Endothelial cell of umbilical vein (primary cell): ENCODE measurements at places on chromosomes 16 and 17. TPM values are rescaled to one million over a fixed set of nuclear protein-coding genes. Genes with fewer than 3 reads are reported as not detected.

- H3K4me3 ChIP-seq, result no peak overlapping the region
- H3K27me3 ChIP-seq, result peaks cover 9% of the 10 kb centered on the region
- DNase-seq, result no peak
These were observed 26.9 kb upstream of the SUPT4H1 start for GRCh38 chr17:58378733-58379510.

GRCh38 chr16:85141491-85142128 is 29.3 kb upstream of the CIBAR2 start:
- DNase-seq, result no peak
- no peak overlapping the region for H3K4me3 ChIP-seq
- peaks cover 30% of the 10 kb centered on the region for H3K4me1 ChIP-seq
- no peak overlapping the region for H3K27ac ChIP-seq

GRCh38 chr16:10332241-10332640 is 53.6 kb upstream of the ATF7IP2 start:
- no peak overlapping the region for H3K27ac ChIP-seq
- DNase-seq, result no peak
- H3K4me1 ChIP-seq, result no peaks in the 10 kb centered on the region
- no peaks in the 10 kb centered on the region for H3K36me3 ChIP-seq
- no peaks in the 10 kb centered on the region for H3K27me3 ChIP-seq
- H3K4me3 ChIP-seq, result no peak overlapping the region

DNA sequence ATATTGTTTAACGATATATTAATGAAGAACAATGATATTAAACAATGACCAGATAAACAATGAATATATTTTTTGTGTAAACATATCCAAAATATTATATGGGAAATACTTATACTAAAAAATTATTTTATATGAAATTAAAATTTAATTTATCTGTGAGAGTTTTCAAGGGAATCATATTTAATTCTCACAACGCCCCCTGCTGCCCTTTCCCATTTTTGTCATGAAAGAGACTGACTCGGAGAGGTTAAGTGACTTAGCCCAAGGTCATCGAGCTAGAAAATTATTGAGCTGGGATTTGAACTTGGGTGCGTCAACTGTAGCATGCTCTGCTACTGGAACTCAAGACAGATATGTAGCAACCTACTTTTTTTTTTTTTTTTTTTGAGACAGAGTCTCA is 7.2 kb upstream of the MYCBPAP start:
- peak; percentile 42 for DNase-seq
- H3K4me3 ChIP-seq, result no peak overlapping the region
- H3K27ac ChIP-seq, result no peak overlapping the region
- H3K36me3 ChIP-seq, result no peaks in the 10 kb centered on the region
- H3K27me3 ChIP-seq, result peaks cover 6% of the 10 kb centered on the region

DNA sequence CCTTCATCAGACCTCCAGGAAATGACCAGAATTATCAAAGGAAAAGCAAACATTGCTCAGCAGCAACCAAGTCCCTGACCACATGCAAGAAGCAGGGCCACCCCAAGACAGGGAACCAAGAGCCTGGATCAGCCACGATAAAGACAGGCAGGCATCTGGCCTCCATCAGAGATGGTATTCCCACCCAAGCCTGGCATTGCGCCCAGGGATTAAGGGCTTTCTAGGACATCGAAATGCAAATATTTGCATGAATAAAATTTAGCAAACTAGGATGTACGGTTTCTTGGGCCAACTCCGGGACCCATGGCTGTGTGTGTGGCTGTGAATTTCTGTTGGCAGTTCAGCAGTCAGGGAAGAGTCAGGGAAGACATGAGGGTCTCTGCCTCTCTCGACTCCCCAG is 241.4 kb upstream of the DYNLRB2 start:
- no peaks in the 10 kb centered on the region for H3K36me3 ChIP-seq
- no peak overlapping the region for H3K27ac ChIP-seq
- no peaks in the 10 kb centered on the region for H3K27me3 ChIP-seq
- H3K4me1 ChIP-seq, result peaks cover 16% of the 10 kb centered on the region

GRCh38 chr16:80008857-80009256 is 408.3 kb upstream of the MAF start:
- no peak overlapping the region for H3K27ac ChIP-seq
- no peaks in the 10 kb centered on the region for H3K27me3 ChIP-seq
- DNase-seq, result no peak

DNA sequence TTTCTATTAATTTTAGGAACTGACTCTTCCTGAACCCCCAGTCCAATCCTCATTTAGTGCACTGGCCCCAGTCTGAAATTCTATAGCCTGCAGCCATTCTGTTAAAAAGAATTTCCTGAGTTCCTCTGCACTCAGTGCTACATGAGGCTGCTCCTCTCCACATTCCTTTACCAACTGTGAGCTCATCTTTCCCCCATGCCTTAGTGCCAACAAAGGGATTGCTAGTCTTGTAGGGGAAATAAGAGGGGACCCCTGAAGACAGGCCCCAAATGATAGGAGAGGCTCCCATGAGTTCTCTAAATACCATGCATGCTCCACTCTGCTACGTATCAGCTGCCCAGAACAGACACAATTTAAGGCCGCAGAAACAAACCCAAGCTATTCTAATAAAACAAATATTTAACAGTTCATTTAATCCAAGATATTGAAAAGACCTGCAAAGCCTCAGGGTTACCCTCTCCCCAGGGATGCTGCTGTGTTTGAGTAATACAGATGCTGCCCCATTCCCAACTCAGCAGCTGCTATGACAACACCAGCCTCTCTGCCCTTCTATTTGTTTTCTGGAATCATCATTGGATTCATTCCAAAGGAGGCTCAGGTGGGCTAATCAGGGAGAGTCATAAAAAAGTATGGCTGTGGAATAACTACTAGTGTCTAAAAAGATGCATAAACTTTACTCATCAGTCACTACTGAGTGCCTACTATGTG is 228.5 kb downstream of the TOX3 start:
- no peak overlapping the region for H3K27ac ChIP-seq
- H3K36me3 ChIP-seq, result no peaks in the 10 kb centered on the region
- no peak overlapping the region for H3K4me3 ChIP-seq
- no peaks in the 10 kb centered on the region for H3K4me1 ChIP-seq
- no peak for DNase-seq

- no peaks in the 10 kb centered on the region for H3K36me3 ChIP-seq
- DNase-seq, result no peak
- H3K4me1 ChIP-seq, result no peaks in the 10 kb centered on the region
- no peak overlapping the region for H3K4me3 ChIP-seq
- H3K27me3 ChIP-seq, result no peaks in the 10 kb centered on the region
- no peak overlapping the region for H3K27ac ChIP-seq
These were observed 171.9 kb downstream of the IRX5 start for GRCh38 chr16:55102531-55102930.

- H3K27me3 ChIP-seq, result no peaks in the 10 kb centered on the region
- H3K27ac ChIP-seq, result peak overlapping the region; percentile 80
- DNase-seq, result no peak
- H3K36me3 ChIP-seq, result no peaks in the 10 kb centered on the region
- peak overlapping the region; percentile 79 for H3K4me3 ChIP-seq
These were observed 571 bp downstream of the CAVIN1 start for GRCh38 chr17:42422412-42422957.

DNA sequence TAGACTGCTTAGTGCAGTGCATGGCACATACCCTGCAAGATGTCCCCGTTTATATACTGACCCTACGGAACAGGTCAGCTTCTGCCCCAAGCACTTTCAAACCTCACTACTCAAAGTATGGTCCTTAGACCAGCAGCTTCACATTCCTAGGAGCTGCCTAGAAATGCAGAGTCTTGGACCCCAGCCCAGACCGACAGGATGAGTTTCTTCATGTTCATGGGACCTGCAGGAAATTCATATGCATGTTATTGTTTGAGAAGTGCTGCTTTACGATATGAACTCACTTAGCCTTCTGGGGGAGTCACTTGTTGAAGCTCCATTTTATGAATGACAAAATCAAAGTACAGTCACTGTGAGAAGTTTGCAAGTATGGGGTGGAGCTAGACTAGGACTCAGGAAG is 82.6 kb downstream of the DYNLRB2 start:
- peaks cover 12% of the 10 kb centered on the region for H3K4me1 ChIP-seq
- no peaks in the 10 kb centered on the region for H3K27me3 ChIP-seq
- H3K27ac ChIP-seq, result no peak overlapping the region
- H3K36me3 ChIP-seq, result peaks cover 10% of the 10 kb centered on the region

GRCh38 chr16:16938009-16938408 is 532.8 kb downstream of the XYLT1 start:
- H3K36me3 ChIP-seq, result no peaks in the 10 kb centered on the region
- H3K27ac ChIP-seq, result no peak overlapping the region
- H3K4me1 ChIP-seq, result no peaks in the 10 kb centered on the region
- no peak overlapping the region for H3K4me3 ChIP-seq
- no peaks in the 10 kb centered on the region for H3K27me3 ChIP-seq
- no peak for DNase-seq

DNA sequence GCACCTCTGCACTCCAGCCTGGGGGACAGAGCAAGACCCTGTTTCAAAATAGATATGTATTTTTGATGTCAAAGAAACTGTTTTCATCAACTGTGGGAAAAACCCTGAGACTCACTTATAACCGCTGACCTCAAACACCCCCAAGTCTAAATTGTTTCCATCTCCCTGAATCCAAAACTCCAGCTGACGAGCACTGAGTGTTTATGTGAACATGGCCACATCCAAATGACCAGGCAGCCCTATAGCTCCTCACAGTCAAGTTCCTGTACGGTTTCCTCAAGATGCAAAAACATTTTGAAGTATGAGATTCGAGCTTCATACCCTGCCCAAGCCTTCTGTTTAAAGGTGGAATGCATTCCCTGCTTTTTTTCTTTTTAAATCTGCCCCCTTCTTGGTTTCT is 45.3 kb upstream of the ZCCHC14 start:
- no peak overlapping the region for H3K27ac ChIP-seq
- peaks cover 11% of the 10 kb centered on the region for H3K4me1 ChIP-seq
- no peak for DNase-seq
- H3K27me3 ChIP-seq, result peaks cover 2% of the 10 kb centered on the region
- no peaks in the 10 kb centered on the region for H3K36me3 ChIP-seq

- H3K4me1 ChIP-seq, result no peaks in the 10 kb centered on the region
- no peak overlapping the region for H3K4me3 ChIP-seq
- H3K36me3 ChIP-seq, result no peaks in the 10 kb centered on the region
- no peaks in the 10 kb centered on the region for H3K27me3 ChIP-seq
- DNase-seq, result no peak
- H3K27ac ChIP-seq, result no peak overlapping the region
These were observed 42.2 kb upstream of the TNRC6C start for GRCh38 chr17:77916264-77916663.

Gene DHRS7C
- total RNA-seq, result not detected in 2 replicates

Gene OR3A3
- total RNA-seq, result not detected in 2 replicates

Gene NETO2
- total RNA-seq, result 24.8 and 27.6 TPM in 2 replicates

Gene KRTAP4-2
- total RNA-seq, result not detected in 2 replicates

Gene FAM171A2
- total RNA-seq, result 12.0 and 13.4 TPM in 2 replicates

Gene TLCD2
- 1.7 and 2.1 TPM in 2 replicates for total RNA-seq

Gene PPP1R1B
- not detected in 2 replicates for total RNA-seq

Gene TVP23A
- not detected in 2 replicates for total RNA-seq

Gene CRLF3
- 15.4 and 18.9 TPM in 2 replicates for total RNA-seq
